Activated naive CD4-positive, alpha-beta T cell treated with anti-CD3 and anti-CD28 coated beads for 36 hours (primary cell): ENCODE measurements at places on chromosomes 7 and 10.

GRCh38 chr10:75400163-75400770, 1.3 kb downstream of the ZNF503 start:
- no peak overlapping the region for H3K27ac ChIP-seq
- DNase-seq: no peak
- H3K27me3 ChIP-seq: peaks cover 49% of the 10 kb centered on the region
- peak overlapping the region; percentile 63 for H3K4me3 ChIP-seq
- H3K36me3 ChIP-seq: no peaks in the 10 kb centered on the region
- peaks cover 25% of the 10 kb centered on the region for H3K4me1 ChIP-seq

GRCh38 chr7:45685619-45686240, 111.6 kb downstream of the ADCY1 start:
- H3K4me3 ChIP-seq: no peak overlapping the region
- no peaks in the 10 kb centered on the region for H3K4me1 ChIP-seq
- DNase-seq: no peak
- H3K27ac ChIP-seq: no peak overlapping the region
- peaks cover 4% of the 10 kb centered on the region for H3K27me3 ChIP-seq

- no peaks in the 10 kb centered on the region for H3K4me1 ChIP-seq
- no peak for DNase-seq
- H3K36me3 ChIP-seq: peaks cover 15% of the 10 kb centered on the region
- no peak overlapping the region for H3K4me3 ChIP-seq
- H3K27ac ChIP-seq: no peak overlapping the region
Measured at GRCh38 chr7:149228831-149229471, 10.5 kb upstream of the ZNF212 start.

- peaks cover 6% of the 10 kb centered on the region for H3K27me3 ChIP-seq
- H3K4me1 ChIP-seq: no peaks in the 10 kb centered on the region
- no peak overlapping the region for H3K27ac ChIP-seq
- H3K36me3 ChIP-seq: no peaks in the 10 kb centered on the region
- H3K4me3 ChIP-seq: no peak overlapping the region
Measured at GRCh38 chr10:49292565-49293207, 6.3 kb upstream of the C10orf71 start.

GRCh38 chr7:66237906-66238772, 33.0 kb downstream of the TPST1 start:
- no peaks in the 10 kb centered on the region for H3K36me3 ChIP-seq
- no peak for DNase-seq
- peaks cover 5% of the 10 kb centered on the region for H3K4me1 ChIP-seq
